KBM-7 (cell line): ENCODE measurements at places on chromosomes 5 and 9.

GRCh38 chr5:81866994-81867393, 104.8 kb upstream of the ATG10 start:
- DNase-seq: no peak

DNA sequence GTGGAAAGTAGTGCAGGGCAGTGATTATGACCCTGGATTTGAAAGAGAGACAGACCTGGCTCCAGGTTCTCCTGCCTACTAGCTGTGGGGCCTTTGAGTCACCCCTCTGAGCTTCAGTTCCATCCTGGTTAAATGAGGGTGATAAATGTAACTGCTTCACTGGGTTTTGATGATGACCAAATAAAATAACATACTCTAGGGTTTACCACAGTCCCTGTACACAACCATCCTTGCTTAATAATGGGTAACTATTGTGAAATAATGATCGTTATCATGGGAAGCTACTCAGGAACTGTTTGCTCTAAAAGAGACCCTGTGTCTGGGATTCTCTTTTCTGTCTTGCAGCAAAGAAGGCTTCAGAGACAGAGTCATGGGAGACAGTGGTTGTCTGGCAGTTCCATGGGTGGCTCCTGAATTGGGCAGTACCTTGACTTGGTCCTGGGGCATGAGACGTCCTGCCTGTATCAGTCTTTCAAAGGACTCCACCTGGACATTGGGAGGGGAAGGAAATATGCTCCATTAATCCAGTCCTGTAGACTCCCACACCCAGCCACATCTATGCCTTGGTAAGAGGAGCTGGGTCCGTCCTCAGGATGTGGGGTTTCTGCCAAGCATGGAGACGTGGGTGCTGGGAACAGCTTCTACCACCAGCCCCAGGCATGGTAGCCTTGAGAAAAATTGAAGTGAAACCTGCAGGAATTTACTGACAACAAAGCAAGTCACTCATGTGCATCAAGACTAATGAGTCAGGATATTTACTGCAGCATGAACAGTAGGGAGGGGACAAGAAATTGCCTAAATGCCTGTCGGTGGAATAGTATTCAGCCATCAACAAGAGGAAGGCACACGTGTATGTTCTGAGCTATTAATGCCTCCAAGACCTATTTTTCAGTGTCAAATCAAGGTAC, 23.4 kb downstream of the AKNA start:
- DNase-seq: no peak

GRCh38 chr9:96040591-96041461, 165.3 kb downstream of the ERCC6L2 start:
- DNase-seq: no peak

DNA sequence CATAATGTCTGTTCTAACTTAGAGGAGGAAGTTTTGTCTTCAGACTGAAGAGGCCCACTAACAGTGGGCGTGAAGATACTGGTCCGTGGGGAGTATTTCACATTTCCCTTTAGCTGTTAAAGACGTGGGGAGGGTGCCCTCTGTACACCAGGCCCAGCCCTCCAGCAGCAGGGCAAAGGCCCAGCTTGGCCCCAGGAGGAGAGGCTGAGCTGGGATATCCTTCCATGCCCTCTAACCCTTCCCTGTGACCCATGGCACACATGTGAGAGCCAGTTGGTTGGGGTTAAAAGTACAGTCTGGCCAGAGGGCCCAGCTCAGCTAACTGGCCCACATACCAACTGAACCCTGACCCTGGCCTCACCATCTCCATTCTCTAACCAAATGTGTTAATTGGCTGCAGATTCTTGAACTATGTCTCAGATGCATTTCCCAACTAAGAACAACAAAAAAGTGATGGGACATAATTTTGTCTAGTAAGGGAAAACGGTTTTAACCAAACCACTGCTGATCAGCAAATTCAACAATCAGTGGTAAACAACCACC, 74.4 kb downstream of the LHFPL2 start:
- DNase-seq: no peak

- DNase-seq: peak; percentile 18
Measured at GRCh38 chr9:36772449-36773403, 200.0 kb downstream of the MELK start.

GRCh38 chr9:127505396-127506116, 54.2 kb downstream of the LRSAM1 start:
- DNase-seq: peak; percentile 28
